ENCODE measurements at places on chromosomes 2 and 18.

DNA sequence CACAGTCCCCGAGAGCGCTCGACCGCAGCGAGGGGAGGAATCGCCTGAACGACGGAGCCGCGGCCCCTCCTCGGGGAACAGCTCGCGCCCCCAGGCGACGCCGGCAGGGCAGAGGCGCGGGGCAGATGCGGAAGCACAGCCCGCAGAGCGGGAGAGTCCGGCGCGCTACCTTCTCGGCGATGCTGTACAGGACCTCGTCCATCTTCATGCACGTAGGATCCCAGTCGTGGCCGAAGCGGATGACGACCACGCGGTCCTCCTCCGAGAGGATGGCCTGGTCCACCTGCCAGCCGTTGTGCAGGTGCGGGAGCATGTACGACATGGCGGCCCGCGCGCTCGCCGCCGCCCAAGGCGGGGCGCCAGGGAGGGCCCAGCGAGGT, 302 bp downstream of the TXNL4A start:
- DNase-seq = peak; percentile 42

GRCh38 chr2:37244017-37244416, 12.6 kb downstream of the NDUFAF7 start:
- no peak for DNase-seq

- no peak for DNase-seq
These were observed 408.1 kb upstream of the DSEL start for GRCh38 chr18:67924656-67925055.

DNA sequence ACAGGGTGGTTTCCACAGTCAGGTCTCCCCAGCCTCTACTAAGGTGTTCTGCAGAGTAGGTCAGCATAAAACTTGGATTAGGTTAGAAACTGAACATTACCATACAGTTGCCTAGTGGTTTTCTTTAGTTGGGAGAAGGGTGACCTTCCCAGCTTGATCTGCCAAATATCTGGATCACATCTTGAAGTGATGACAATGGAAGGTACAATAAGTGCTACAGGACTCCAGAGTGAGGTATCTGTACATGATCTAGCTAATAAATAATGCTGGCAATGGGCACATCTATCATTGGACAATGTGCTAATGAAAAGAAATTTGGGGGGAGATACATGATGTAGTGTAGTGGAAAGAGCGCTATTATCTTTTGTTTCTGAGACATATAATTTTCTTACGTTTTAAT, 54.6 kb upstream of the ACVR1 start:
- no peak for DNase-seq

- no peak for DNase-seq
These were observed 381.3 kb upstream of the SPRED2 start for GRCh38 chr2:65813631-65814173.

- no peak for DNase-seq
These were observed 78.4 kb downstream of the TRIM43 start for GRCh38 chr2:95670167-95670566.

- no peak for DNase-seq
These were observed 36.7 kb downstream of the DYNC1I2 start for GRCh38 chr2:171723716-171724683.

GRCh38 chr2:45145073-45145899, 136.0 kb upstream of the SIX2 start:
- no peak for DNase-seq

DNA sequence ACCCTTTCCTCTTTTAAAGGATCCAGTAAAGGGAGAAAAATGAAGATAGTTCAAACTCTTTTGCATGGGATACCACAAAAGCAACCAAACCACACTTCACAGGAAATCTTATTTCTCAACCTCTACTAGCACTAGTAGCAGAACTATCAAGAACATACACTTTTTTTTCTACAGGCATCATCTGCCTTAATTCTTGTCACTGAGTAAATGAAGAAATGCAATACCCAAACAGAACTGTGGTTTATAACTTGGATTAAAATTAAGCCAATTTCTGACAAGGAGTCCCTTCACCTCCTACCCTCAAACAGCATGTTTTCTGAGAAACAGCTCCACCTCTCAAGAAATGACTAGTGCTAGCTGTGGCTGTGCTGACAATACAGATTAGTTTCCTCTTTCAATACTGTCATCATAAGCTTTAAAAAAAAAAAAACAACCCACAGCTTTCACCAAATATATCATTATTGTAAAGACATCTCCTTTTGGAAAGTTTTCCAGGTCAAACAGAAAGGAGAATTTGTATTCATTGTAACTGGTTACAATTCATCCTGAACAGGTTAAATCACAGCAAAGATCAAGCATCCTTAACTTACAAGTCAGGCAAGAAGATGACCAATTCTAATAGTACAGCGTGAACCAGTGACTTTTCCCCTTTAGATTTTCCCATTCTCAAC, 44.4 kb downstream of the PTPN2 start:
- peak; percentile 21 for DNase-seq

- no peak for DNase-seq
These were observed 73.8 kb upstream of the B3GNT7 start for GRCh38 chr2:231321556-231322334.

DNA sequence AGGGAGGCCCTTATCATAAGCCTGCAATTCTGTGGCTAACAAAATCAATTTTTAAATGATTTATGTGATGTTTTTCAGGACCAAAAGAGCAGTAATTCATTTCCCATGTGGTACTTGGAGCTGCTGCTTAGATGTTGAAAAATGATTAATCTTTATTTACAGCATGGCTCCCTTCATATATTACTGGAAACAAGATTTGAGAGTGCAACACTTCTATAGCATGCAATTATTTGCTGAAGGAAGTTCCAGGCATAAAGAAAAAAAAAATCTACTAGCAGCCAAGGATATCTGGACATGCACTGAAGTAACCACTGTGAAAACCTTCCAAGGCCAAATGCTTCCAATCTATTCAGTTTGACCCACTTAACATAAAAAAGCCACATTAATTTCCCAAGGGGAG, 186.3 kb downstream of the SLC8A1 start:
- DNase-seq = no peak

DNA sequence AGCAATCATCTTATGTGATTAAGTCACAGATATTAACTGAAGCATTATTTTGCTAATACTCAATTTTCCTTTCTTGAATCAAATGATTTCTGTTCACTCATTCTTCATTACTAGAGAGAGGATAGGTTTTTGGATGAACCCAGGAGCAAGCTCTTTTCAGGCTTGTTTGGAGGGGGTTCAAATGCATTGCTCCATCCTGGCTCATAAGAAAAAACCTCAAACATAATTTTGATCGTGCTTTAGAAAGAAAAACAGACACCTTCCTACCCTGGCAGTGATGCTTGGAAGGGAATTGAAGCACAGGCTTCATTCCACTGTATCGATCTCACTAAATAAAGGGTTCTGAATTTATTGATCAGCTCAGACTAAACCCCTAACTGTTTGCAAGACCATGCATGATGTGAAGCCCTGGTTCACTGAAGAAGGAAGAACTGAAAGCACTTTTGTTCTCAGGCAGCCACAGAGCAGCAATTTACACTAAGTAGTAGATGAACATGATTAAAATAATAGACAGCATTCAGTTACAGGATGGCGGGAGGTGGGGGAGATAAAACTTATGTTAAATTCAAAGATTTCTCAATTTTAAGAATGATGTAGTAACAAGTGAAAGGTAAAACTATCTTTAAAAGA, 53.4 kb downstream of the CDH2 start:
- no peak for DNase-seq

- DNase-seq = no peak
These were observed 1955.6 kb upstream of the CELF4 start for GRCh38 chr18:39521164-39521563.

Measured in activated T-cell treated with anti-CD3 and anti-CD28 coated beads, Interleukin-2, amount 50 U/mL, for 4 hours (primary cell).